Upper lobe of right lung (tissue), 1 donor: ENCODE measurements at places on chromosomes 12 and 14. TPM values are rescaled to one million over a fixed set of nuclear protein-coding genes. Genes with fewer than 3 reads are reported as not detected.

GRCh38 chr12:108107293-108107692, 21.8 kb upstream of the WSCD2 start:
- H3K36me3 ChIP-seq, result no peaks in the 10 kb centered on the region
- H3K27me3 ChIP-seq, result no peaks in the 10 kb centered on the region
- H3K4me3 ChIP-seq, result no peak overlapping the region
- no peak overlapping the region for H3K27ac ChIP-seq
- no peak for DNase-seq

Gene KRT4
- 6.8 TPM for total RNA-seq

DNA sequence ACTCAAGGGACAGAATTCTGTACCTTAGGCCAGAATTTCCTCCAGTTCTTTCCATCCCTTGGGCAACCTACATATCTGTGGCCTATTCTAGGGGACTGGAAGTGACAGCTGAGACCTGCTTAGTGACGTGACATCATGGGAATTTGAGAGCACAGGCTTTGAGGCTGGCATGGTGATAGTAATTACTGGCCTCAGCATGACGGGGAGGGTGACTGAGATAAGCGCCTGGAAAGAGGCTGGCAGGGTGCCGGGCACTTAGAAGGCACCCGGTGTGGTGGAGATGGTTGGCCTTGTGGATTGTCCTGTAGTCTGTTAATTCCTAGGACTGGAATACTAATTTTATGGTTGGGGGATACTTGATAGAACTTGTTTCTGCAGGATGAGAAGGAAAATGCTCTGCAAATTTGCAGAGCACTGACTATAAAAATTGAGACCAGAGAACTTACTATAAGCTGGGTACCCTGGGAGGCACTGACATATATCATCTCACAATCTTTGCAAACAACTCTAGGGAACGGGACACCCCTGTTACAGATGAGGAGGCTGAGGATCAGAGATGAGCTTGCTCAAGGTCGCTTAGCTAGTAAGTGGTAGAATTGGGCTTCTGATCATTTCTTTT, 42.2 kb upstream of the TBX3 start:
- H3K27me3 ChIP-seq, result no peaks in the 10 kb centered on the region
- H3K4me1 ChIP-seq, result no peaks in the 10 kb centered on the region
- H3K4me3 ChIP-seq, result no peak overlapping the region
- no peaks in the 10 kb centered on the region for H3K36me3 ChIP-seq

DNA sequence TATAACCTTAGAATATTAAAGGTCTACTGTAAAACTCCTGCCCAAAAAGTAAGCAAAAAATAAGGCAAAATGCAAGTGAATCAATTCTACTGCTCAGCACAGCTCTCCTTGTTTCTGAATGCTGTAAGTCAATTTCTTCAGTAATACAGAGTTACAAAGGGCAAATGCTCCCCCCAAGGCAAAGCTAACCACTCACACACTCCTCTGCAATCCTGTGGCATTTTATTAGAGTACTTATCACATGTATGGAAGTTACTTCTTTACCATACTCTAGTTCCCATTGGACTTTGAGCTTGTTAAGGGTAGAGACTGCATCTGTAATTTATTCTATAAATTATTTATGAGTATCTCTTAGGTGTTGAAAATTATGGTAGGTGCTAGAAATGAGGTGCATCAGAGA, 27.2 kb downstream of the SEL1L start:
- H3K27ac ChIP-seq, result no peak overlapping the region
- H3K4me1 ChIP-seq, result peaks cover 21% of the 10 kb centered on the region
- H3K4me3 ChIP-seq, result no peak overlapping the region
- H3K36me3 ChIP-seq, result peaks cover 51% of the 10 kb centered on the region
- DNase-seq, result no peak
- H3K27me3 ChIP-seq, result no peaks in the 10 kb centered on the region

Gene CYP27B1
- total RNA-seq, result 2.0 TPM

- no peak for DNase-seq
- H3K4me3 ChIP-seq, result no peak overlapping the region
- H3K36me3 ChIP-seq, result no peaks in the 10 kb centered on the region
- H3K27me3 ChIP-seq, result no peaks in the 10 kb centered on the region
Observed at GRCh38 chr14:40576880-40577478, 1029.7 kb upstream of the LRFN5 start.

DNA sequence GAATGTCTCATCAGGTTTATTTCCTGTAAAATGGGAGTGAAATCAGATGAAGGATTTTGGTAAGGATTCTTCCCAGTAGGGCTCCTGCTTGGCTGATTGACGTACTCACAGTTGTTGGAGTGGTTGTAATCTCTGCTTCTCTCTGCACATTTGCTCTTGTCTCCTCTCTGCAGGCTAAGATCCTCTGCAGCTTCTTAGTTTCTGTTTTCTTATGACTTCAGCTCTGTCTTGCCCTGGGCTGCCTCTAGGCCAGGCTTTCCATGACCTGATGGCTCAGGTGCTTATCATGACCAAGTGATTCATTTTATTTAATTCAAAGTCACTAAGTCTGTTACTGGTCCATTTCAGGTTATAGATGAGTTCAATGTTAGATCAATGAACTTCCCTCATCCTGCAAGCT, 394.5 kb upstream of the DDHD1 start:
- H3K36me3 ChIP-seq, result no peaks in the 10 kb centered on the region
- H3K4me1 ChIP-seq, result no peaks in the 10 kb centered on the region
- no peak overlapping the region for H3K27ac ChIP-seq
- DNase-seq, result no peak
- H3K4me3 ChIP-seq, result no peak overlapping the region

DNA sequence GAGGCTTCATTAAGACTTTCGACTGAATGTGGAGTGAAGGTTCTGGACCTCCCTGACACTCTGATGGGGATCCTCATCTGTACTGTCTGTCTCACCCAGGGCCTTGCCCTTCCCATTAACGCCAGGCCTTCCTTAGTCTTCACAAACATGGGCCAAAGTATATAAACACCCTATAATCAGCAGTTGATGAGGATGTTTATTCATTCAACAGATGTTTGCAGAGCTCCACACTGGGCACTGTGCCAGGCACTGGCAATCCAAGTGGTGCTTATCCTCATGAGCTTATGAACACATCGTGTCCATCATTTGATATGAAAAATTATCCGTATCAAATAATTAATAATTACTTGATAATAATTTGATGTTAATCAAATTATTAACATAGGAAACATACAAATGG, 454.4 kb downstream of the FUT8 start:
- H3K4me3 ChIP-seq, result no peak overlapping the region
- no peak for DNase-seq
- no peaks in the 10 kb centered on the region for H3K4me1 ChIP-seq

GRCh38 chr12:15232959-15233358, 11.7 kb upstream of the RERG start:
- H3K4me1 ChIP-seq, result no peaks in the 10 kb centered on the region
- no peak overlapping the region for H3K4me3 ChIP-seq
- no peak for DNase-seq
- no peaks in the 10 kb centered on the region for H3K36me3 ChIP-seq
- H3K27ac ChIP-seq, result no peak overlapping the region
- H3K27me3 ChIP-seq, result no peaks in the 10 kb centered on the region

DNA sequence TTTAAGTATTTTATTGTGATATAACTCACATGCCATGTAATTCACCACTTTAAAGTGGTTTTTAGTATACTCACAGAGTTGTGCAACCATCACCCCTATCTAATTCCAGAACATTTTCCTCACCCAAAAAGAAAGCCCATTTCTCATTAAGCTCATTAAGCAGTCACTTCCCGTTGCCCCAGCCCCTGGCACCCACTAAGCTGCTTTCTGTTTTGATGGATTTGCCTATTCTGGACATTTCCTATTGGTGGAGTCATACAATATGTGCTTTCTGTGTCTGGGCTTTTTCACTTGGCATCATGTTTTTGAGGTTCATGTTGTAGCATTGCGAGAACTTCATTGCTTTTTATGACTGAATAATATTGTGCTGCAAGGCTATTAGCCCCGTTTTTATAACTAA, 66.0 kb downstream of the ARL6IP4 start:
- H3K36me3 ChIP-seq, result no peaks in the 10 kb centered on the region
- H3K4me1 ChIP-seq, result peaks cover 14% of the 10 kb centered on the region
- no peak overlapping the region for H3K27ac ChIP-seq
- H3K27me3 ChIP-seq, result no peaks in the 10 kb centered on the region

Gene CD163L1
- 6.1 TPM for total RNA-seq
